ENCODE measurements at places on chromosomes 16 and 17.

- no peak for DNase-seq
Measured at GRCh38 chr16:67441907-67442306, 11.0 kb downstream of the HSD11B2 start.

- DNase-seq: no peak
Measured at GRCh38 chr16:85699628-85700027, 10.9 kb upstream of the GINS2 start.

DNA sequence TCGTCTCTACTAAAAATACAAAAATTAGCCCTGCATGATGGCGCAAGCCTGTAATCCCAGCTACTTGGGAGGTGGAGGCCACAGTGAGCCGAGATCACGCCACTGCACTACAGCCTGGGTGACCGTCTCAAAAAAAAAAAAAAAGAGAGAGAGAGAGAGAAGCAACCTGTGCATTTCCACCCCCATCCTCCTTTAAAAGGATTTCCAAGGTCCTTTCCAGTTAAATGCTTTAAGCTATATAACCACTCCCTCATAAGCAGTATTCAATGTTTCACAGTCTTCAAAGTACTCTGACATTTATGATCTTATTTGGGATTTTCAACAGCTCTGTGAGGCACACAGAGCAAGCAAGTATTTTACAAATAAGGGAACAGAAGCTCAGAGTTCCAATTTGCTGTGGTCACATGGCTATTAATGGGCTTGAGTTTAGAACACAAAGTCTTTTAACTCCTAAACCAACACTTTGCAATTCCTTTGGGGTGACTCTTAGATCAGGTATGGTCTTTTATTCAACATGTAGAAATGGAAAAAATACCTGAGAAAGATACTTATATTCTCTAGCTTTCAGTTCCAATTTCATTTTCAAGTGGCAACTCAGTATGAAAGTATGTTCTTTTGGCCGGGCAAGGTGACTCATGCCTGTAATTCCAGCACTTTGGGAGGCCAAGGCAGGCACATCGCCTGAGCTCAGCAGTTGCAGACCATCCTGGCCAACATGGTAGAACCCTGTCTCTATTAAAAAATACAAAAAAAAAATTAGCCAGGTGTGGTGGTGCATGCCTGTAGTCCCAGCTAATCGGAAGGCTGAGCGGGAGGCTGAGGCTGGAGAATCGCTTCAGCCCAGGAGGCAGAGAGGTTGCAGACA lies 31.3 kb downstream of the SPOP start:
- DNase-seq: peak; percentile 47

DNA sequence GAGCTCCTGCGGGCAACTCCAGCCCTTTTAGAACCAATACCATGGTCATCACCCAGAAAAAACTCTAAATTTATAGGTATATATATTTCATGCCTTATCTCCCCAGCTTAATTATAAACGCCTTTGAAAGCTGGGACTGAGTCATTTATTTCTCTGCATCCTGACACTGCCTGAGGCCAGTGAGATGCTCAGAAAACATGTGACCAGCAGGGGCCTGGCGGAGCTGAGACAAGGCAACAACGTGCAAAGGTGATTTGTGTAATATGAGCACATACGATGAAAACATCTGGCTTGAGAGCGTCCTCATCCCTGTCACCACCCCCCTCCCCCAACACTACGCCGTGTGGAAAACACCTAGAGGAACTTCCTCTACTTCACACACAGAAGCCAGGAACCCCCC lies 22.7 kb downstream of the NXN start:
- peak; percentile 68 for DNase-seq

- no peak for DNase-seq
Measured at GRCh38 chr16:76818606-76819181, 372.3 kb upstream of the MON1B start.

Data from uterus (tissue), 4 donors.